NCI-H187 (cell line): ENCODE measurements at places on chromosomes 3 and 15.

- no peak for DNase-seq
These were observed 43.1 kb downstream of the DNASE1L3 start for GRCh38 chr3:58167431-58168351.

DNA sequence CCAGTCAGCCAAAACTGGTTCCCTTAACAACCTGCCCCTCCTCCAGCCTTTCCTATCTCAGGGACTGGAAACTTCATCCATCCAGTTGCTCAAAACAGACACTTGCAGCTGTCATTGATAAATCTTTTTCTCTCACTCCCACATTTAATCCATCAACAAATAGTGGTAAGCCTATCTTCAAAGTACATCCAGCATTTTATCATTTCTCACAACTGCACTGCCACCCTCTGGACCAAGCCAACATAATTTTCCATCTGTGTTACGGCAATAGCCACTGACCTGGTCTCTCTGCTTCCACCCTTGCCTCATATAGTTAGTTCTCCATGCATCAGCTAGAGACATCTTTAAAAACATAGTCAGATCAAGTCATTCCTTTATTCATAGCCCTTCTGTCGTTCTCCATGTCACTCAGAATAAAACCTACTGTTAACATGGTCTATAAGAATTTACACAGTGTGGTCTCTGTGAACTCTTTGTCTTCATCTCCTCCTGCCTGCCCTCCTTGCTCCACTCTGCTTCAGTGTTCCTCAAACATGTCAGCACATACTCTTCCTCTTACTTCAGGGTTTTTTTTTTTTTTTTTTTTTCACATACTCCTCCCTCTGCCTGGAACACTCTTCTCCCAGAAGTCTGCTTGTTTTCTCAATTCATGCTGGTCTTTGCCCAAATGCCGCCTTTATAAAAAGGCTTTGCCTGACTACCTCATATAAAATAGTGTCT lies 102.5 kb upstream of the COL6A5 start:
- no peak for DNase-seq

DNA sequence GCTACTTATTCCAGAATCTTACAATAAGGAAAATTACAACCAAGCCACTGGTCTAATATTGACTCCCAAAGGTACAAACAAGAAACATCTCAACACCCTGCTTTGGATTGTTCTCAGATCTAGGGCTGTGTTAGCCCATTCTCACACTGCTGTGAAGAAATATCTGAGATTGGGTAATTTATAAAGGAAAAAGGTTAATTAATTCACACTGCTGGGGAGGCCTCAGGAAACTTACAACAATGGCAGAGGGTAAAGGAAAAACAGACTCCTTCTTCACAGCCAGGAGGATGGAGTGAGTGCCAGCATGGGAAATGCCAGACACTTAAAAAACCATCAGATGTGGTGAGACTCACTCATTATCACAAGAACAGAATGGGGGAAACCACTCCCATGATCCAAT lies 208.3 kb downstream of the ULK4 start:
- DNase-seq, result no peak

DNA sequence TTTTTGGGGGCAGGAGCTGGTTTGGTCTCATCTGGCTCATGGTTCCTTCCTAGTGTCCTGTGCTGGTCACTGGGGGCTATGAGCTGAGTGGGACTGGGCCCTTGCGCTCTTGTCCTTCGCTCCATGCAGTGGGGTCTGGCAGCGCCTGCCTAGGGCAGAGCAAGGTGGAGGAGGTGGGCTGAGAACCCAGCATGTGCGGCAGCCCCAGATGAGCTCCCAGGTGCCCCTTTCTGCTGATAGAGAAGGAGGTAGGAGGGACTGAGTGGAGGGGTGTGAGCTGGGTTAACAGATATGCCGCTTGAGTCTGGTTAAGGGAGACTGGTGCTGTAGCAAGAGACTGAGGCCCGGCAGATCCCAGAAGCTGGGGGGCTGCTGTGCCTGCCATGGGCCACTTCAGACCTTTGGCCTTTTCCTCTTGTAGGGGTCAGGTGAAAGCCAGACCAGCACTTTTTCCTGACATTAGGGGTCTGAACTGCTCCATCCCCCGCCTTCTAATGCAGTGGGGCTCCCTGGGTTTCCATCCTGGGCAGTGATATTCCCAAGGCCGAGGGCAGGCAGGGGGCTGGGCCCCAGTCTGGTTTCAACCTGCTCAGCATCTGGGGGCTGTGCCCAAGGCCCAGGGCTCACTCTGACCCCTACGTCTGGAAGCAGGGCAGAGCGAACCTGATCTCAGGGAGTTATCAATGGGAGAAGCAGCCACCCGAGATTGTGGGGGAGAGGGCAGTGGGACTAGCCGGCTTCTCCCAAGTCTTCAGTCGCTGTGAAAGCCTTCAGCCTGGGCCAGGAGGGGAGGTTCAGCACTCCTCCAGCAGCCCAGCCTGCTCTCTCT lies 62.9 kb upstream of the PRR23C start:
- DNase-seq, result no peak

DNA sequence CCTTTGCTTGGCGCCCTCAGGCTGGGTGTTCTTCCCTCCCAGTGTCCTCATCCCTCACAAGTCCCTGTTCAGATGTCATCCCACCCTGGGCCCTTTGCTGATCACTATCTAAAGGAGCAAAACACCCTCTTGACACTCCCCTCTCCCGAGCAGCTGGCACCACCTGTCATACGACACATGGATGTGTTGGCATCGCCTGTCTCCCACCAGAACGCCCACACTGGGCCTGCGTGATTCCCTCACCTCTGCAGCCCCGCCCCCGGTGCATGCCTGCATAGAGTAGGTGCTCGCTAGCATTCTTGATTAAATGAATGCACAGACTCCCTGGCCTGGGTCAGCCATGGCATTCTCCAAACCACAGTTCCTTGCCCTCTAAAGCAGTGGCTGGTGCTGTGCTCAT lies 75.8 kb downstream of the DNAJB8 start:
- no peak for DNase-seq

- no peak for DNase-seq
These were observed 81.2 kb downstream of the PLCH1 start for GRCh38 chr3:155663467-155664212.

GRCh38 chr3:32372213-32372490 lies 19.5 kb upstream of the CMTM7 start:
- no peak for DNase-seq

- no peak for DNase-seq
These were observed 98.0 kb downstream of the CHL1 start for GRCh38 chr3:294581-294980.

- no peak for DNase-seq
These were observed 78.5 kb downstream of the ARNT2 start for GRCh38 chr15:80482696-80483095.

GRCh38 chr3:192514754-192515663 lies 212.3 kb downstream of the FGF12 start:
- DNase-seq, result peak; percentile 68

DNA sequence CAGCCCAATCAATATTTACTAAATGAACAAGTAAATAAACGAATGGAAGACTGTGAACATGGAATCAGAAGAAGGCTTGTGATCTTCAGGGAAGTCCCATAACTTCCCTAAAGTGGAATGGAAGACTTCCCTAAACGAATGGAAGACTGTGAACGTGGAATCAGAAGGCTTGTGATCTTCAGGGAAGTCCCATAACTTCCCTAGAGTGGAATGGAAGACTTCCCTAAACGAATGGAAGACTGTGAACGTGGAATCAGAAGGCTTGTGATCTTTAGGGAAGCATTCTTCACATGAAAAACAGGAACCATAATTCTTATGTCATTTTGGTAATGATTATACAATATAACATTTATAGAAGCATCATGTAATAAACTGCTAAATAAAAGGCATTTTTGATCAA lies 38.8 kb downstream of the EOGT start:
- DNase-seq, result no peak

DNA sequence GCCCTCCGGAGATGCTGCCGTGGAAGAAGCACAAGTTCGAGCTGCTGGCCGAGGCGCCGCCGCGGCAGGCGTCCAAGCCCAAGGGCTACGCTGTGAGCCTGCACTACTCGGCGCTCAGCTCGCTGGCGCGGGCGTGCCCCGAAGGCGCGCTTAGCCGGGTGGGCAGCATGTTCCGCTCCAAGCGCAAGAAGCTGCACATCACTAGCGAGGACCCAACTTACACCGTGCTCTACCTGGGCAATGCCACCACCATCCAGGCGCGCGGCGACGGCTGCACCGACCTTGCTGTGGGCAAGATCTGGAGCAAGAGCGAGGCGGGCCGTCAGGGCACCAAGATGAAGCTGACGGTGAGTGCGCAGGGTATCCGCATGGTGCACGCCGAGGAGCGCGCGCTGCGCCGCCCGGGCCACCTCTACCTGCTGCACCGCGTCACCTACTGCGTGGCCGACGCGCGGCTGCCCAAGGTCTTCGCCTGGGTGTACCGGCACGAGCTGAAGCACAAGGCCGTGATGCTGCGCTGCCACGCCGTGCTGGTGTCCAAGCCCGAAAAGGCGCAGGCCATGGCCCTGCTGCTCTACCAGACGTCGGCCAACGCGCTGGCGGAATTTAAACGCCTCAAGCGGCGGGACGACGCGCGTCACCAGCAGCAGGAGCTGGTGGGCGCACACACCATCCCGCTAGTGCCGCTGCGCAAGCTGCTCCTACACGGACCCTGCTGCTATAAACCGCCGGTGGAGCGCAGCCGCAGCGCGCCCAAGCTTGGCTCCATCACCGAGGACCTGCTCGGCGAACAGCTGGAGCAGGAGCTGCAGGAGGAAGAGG lies 1.3 kb downstream of the FAM43A start:
- DNase-seq, result peak; percentile 34

GRCh38 chr15:62275831-62276230 lies 110.7 kb upstream of the C2CD4B start:
- no peak for DNase-seq

GRCh38 chr3:187935623-187936156 lies 190.4 kb upstream of the BCL6 start:
- DNase-seq, result no peak

DNA sequence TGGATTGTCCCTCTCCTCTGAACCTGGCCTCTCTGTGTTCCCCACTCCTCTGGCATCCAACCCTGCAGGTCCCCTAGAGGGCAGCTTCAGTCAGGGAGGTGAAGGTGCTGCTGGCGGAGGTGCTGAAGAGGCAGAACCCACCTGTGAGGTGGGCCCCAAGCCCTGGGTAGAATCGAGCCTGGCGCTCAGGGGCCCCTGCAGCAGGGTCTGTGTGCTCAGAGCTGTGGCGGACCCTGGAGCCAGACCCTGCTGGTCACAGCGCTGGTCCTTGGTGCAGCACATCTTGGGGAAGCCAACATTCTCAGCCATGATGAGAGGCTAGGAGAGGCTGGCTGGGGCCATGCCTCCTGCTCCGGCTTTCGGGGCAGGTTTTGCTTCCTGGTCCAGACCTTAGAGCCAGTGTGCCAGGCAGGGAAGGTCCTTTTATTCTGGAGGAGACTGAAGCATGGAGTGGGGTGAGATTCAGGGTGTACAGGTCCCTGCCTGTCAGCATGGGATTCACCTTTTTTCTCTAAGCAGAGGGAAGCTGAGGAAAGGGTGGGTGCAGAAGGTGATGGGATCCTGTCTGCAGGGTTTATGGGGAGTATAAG lies 54.7 kb upstream of the TAMM41 start:
- no peak for DNase-seq

- no peak for DNase-seq
These were observed 364.5 kb upstream of the EPHA3 start for GRCh38 chr3:88742674-88743507.

- no peak for DNase-seq
These were observed 20.8 kb downstream of the TCF12 start for GRCh38 chr15:56939257-56939656.

GRCh38 chr3:170804078-170804477 lies 65.9 kb downstream of the RPL22L1 start:
- no peak for DNase-seq

- DNase-seq, result no peak
These were observed 589 bp downstream of the HERC1 start for GRCh38 chr15:63833021-63833696.

- DNase-seq, result no peak
These were observed 20.3 kb upstream of the ZDHHC23 start for GRCh38 chr3:113927556-113927955.

- DNase-seq, result no peak
These were observed 12.9 kb downstream of the PCYT1A start for GRCh38 chr3:196274585-196274984.

GRCh38 chr3:196406811-196407470 lies 25.3 kb downstream of the UBXN7 start:
- no peak for DNase-seq

- no peak for DNase-seq
These were observed 5.5 kb upstream of the CD200 start for GRCh38 chr3:112327371-112327951.

GRCh38 chr3:132549890-132550578 lies 47.0 kb upstream of the ACKR4 start:
- no peak for DNase-seq

- no peak for DNase-seq
These were observed 101.2 kb upstream of the ETV5 start for GRCh38 chr3:186209810-186210752.

DNA sequence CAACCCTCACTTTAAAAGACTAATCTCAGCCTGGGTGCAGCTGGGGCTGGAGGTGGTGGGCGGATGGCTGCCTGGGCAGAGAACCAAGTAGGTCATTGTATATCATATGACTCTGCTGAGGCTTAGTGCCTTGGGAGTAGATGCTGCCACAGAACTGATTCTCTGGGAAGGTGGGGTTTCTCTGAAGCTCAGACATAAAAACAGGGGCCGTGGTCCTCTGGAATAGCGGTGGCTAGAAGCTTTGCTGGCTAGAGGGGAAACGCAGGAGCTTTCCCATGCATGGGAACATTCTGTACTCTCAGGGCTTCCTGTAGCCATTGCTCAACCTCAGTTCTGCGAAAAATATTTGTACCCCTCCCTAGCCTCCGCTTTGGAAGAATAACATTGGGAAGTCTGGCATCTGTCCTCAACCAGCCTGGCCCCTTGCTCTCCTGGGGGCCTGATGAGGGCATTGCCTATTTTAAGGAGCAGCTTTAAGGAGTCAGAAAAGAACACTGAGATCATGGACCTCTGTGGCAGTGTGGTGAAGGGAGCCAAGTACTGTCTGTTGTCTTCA lies 14.7 kb downstream of the TIMP4 start:
- no peak for DNase-seq

DNA sequence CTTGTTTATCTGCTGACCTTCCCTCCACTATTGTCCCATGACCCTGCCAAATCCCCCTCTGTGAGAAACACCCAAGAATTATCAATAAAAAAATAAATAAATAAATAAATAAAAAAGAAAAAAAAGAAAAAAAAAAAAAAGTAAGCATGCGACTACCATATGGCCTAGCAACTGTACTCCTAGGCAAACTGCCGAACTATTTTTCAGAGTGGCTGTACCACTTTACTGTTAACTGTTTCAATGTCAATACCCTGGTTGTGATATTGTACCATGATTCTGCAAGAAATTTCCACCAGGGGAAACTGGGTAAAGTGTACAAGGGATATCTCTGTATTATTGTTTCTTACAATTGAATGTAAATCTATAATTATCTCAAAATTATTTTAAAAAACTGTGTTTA lies 41.3 kb upstream of the MAP4 start:
- DNase-seq, result no peak
